ENCODE measurements at places on chromosomes 13 and 19.
A peak's percentile ranks its signal among the peaks of the same experiment; 100 is the strongest.

- no peak for DNase-seq
Measured at GRCh38 chr13:28583651-28584091, 75.3 kb upstream of the POMP start.

DNA sequence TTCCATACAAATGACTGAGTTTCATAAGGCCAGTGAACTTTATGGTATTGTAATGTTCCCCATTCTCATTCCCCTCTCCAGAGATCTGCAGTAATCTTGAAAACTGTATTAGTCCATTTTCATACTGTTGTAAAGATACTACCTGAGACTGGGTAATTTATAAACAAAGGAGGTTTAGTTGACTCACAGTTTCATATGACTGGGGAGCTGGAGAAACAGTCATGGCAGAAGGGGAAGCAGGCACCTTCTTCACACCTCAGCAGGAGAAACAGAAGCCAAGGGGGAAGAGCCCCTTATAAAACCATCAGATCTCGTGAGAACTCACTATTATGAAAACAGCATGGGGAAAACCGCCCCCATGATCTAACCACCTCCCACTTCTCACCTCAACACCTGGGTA, 318.7 kb upstream of the KLF12 start:
- DNase-seq: no peak

- no peak for DNase-seq
Measured at GRCh38 chr13:51647067-51647466, 62.8 kb downstream of the WDFY2 start.

- DNase-seq: no peak
Measured at GRCh38 chr13:97781891-97782305, 171.6 kb upstream of the IPO5 start.

GRCh38 chr13:109028624-109029023, 399.2 kb downstream of the MYO16 start:
- no peak for DNase-seq

- no peak for DNase-seq
Measured at GRCh38 chr19:53580871-53581835, 43.2 kb downstream of the ZNF331 start.

GRCh38 chr13:42181381-42181953, 90.5 kb upstream of the AKAP11 start:
- DNase-seq: no peak

DNA sequence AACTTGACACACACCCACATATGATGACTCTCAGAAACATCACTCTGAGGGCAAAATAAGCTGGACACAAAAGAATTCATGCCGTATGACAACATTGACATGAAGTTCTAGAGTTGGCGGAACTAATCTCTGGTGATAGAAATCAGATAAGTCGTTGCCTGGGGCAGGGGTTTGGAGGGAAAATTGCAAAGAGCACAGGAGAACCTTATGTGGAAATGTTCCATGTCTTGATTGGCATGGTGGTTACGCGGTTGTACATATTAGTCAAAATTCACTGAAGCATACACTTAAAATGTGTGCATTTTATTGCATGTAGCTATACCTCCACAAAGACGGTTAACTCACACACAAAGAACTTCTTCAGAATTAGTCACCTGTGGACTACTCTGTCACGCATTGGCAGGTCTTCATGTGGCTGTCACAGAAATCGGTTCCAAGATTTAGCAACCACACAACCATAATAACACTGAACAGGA, 137.8 kb upstream of the GJB6 start:
- DNase-seq: no peak

DNA sequence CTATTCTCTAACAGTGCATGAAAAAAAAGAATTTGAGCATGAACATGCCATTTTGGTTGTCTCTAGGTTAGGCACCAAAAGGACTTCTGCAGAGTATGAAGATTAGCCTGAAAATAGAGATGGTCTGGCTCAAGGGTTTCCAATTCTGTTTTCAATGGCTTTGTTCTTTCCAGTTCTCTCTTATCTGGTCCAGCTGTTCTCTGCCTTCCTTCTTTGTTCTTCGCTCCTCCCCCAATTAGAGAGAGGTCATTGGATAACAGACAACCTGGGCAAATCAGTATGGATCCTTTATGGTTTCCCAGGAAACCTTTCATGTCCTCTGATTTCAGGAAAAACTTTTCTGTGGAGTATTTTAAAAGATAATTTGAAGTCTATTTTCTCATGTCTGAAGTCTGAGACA, 623.4 kb downstream of the PCDH17 start:
- no peak for DNase-seq

- DNase-seq: no peak
Measured at GRCh38 chr13:29081036-29081435, 260.9 kb downstream of the MTUS2 start.

DNA sequence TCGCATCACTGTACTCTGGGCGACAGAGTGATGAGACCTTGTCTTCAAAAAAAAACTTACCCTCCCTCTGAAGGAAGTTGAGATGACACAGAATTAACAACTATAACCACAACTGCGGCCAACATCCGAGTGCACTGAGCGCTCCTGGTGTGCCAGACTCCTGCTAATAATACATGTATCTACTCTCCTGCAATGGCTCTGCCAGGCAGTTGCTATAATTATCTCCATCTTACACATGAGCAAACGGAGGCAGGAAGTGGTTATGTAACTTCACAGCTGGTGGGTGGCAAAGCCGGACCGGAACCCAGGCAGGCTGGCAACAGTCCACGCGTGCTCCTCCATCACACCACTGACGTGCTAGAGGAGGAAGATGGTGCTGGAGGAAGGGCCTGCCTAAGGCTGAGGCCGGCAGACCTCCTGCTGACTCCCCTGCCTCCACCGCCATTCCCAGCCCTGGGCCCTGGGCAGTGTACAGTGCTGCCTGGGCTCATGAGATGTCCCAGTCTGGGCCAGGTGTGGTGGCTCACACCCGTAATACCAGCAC, 12.6 kb downstream of the XRCC1 start:
- peak; percentile 59 for DNase-seq

- DNase-seq: no peak
Measured at GRCh38 chr13:21176982-21177284, 475 bp downstream of the MRPL57 start.

DNA sequence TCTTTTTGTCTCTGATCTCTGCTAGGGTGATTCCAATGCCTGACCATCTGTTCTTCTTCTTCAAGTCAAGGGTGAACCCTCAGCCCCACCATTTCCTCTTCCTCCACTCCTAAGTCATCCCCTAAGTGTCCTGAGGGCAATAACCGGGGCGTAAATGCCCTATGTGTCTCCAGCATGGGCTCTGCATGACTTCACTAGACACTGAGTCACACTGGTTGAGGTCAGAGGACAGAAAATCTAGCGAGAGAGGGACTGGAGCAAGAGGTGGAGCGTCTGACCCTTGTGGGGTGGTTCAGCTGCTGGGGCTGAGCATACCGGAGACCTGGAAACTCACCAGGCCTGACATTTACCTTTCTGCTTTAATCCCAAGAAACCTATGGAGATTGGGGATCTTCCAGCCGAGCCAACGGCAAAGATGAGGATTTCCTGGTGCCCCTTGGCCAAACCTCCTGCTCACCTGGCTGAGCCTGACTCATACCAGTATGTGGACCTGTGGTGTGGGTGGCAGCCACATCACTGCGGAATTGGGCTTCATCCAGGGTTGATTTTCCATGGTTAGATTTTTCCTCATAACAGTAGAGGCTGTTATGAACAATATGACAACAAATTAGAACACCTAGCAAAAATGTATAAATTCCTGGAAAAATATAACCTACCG, 26.9 kb downstream of the SCGB2B2 start:
- DNase-seq: no peak

- no peak for DNase-seq
Measured at GRCh38 chr19:33048806-33049676, 15.6 kb downstream of the RHPN2 start.

DNA sequence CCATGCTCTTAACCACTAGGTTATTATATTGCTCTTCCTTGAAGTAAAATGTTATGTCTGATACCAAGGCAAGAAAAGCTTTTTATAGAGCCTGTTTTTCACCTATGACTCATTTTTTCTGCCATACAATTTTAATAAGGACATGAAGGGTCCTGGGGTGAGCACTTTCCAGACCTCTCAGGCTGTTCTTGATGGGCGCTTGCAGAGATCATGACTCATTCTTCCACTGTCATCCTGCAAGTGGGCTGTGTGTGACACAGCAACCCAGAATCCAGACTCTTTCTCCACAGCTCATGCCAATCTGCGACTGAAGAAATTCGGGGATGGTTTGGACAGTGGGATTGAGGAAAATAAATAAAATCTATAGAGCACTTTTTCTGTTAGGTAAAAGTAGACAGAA, 506.7 kb upstream of the NBEA start:
- DNase-seq: no peak

DNA sequence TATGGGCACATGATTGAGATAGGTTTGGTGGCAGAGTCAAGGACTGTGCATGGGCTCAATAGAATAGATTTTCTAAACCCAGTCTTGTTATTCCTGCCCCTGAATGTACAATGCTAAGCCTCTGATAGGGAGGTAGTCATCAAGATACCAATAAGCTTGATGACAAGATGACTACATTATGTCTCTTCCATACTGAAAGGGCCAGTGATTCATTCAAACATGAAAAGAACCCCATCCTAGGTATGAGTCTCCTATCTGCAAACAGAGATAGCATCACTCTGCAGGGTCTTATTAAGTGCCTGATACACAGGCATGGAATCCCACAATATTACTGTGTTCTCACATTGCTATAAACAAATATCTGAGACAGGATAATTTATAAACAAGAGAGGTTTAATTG, 40.3 kb upstream of the UFM1 start:
- no peak for DNase-seq

GRCh38 chr19:32206065-32206464, 139.3 kb upstream of the ZNF507 start:
- DNase-seq: no peak

DNA sequence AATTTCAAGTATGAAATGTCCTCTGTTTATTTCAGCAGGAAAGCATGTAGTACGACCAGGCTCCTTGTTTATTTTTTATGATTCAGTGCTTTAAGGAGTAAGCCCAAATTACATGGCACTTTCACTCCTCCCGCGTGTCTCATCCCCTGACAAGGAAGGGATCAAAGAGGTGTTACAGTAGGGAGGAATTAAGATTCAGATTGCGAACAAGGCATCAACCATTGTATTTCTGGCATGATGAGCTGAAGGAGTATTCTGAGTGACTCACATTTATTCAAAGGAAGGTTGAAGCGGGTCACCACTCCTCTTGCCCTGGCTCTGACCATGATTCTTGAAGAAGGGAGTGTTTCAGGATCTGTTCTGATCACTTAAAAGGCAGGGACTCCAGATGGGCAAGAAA, 46.1 kb upstream of the CNMD start:
- no peak for DNase-seq

DNA sequence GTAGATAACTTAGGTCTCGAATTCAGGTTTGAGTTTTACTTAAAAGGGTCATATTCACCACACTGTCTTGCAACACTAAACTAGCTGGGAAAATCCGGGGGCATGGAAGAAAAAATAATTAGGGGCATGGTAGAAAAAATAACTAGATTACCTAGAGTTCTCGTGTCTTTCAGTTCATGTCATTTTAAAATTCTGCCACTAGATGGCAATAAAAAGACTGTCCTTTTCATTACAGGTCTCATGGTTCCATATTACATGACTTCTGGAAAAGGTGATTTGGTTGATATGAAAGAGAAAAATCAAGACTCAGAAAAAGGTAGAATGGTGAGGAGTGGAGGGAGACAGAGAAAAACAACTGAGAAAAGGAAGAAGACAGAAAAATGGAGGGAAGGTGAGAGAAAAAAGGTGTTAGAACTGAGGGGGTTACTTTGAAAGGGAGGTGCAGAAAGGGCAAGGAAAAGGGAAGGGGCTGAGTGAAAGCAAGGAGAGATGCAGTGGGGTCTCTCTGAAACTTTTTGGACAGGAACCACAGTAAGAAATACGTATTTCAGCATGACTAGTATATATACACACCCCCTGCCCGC, 299.0 kb downstream of the KLF12 start:
- DNase-seq: no peak

- DNase-seq: no peak
Measured at GRCh38 chr13:20977394-20977793, 74.8 kb upstream of the XPO4 start.

DNA sequence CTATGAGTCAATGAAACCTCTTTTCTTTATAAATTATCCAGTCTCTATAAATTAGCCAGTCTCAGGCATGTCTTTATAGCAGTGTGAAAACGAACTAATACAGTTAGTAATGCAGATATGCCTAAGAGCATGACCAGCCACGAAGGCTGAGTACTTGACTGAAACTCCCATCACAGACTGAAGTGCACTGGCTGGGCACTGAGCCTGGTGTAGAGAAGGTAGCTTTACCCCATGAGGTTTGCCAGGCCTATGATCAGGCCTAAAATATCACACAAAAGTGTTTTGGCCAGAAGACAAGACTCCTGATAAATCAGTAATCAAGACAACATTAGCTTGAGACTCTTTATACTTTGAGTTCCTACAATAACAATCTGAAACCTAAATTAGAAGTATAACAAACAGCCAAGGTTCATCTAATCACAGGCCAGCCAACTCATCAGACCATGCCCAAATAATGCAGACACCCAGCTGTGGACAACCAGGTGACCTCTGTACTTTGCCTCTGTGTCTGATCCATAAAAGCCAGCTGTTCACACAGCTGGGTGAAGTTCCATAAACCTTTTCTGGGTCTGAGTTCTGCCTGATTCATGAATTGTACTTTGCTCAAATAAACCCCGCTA, 771.8 kb upstream of the SLITRK1 start:
- DNase-seq: no peak

- no peak for DNase-seq
Measured at GRCh38 chr13:80189889-80190597, 150.9 kb downstream of the SPRY2 start.

DNA sequence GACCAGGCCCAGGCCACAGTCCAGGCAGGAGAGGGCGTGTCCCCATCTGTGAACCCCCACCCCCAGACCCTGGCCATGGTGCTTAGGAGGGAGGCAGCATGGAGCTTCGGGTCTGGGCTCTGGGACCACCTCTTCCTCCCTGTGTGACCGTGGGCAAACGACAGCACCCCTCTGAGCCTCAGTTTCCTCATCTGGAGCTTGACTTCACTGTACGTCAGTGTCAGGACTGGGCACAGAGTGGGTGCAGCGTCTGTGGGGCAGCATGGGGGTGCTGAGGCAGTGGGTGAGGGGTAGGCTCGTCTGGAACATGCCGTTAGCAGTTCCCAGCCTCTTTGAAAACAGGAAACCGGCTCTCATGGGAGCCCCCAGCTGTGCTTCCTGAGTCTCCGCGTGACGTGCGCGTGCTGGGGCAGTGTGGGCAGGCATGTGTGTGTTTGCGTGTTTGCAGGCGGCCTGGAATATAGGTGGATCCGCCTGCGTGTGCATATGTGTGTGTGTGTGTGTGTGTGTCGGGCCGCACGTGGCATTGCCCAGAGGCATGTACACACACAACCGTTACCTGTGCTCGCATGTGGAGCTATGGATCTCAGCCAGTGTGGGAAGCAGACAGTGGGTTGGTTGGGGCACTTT, 15.8 kb downstream of the ARRDC2 start:
- no peak for DNase-seq

- DNase-seq: no peak
Measured at GRCh38 chr13:20927596-20928257, 25.2 kb upstream of the XPO4 start.

DNA sequence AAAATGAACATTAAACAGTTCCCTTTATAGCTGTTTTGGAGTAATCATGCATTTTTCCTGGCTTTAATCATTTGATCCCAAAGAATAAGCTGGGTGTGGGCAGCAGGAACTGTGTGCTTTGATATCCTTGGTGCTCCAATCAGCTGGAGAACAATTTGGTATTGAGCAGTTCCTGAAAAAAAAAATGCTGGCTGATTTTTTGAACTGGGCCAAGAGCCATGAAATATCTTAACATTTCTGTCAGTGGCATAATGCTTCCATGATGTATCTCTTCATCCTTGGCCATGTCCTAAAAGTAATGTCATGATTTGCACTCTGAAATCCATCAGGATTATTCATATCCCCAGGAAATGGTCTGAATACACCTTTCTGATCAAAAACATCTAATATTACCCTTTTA, 134.7 kb downstream of the LHFPL6 start:
- DNase-seq: no peak
